Central memory CD4-positive, alpha-beta T cell (primary cell): ENCODE measurements at places on chromosomes 4 and X.

DNA sequence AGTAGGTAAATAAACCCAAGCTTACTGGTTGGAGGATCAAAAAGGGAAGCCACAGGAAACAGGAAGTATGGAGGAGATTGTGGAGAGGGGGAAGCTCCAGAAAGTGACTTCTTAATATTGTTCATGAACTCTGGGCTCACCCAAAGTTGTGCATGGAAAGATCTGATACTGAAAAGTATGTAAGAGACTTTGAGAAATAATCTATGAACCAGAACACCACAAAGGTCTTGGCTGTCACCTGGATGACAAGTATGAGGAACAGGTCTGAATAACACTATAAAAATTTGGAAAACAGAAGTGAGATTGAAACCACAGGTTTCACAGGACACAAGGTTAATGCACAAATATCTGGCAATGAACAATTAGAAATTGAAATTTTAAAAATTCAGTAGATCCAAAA is 567.4 kb downstream of the INPP4B start:
- no peak for DNase-seq

DNA sequence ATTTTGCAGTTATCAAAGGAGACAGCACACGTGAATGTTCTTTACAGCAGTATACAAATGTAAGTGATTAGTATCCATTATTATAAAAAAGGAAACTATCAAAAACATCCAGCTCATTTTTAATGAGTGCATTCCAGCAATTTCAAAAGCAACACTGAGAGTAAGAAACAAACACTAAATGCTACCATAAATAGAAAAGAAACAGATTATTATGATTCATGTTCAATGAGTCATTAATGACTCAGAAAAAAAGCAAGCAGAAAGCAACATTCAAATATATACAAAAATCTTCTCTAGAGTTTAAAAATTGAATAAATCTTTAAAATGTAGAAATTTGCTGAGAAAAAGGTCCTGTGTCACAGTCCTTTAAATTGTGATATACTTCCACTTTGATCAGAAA is 346.5 kb upstream of the FMR1 start:
- no peak for DNase-seq

DNA sequence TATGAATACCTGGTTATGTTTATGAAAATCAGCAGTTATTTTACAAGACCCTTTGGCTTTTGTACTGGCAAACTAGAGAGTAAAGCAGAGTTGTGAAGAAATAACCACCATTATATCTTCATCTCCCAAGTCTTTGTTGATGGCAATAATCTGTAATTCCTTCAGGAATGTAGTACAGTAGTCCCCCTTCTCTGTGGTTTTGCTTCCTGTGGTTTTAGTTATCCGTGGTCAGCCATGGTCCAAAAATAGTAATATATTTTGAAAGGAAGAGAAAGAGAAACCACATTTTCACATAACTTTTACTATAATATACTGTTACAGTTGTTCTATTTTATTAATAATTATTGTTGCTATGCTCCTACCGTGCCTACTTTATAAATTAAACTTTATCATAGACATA is 27.8 kb downstream of the BANK1 start:
- no peak for DNase-seq

GRCh38 chrX:19541196-19541595 is 25.9 kb upstream of the MAP3K15 start:
- no peak for DNase-seq

DNA sequence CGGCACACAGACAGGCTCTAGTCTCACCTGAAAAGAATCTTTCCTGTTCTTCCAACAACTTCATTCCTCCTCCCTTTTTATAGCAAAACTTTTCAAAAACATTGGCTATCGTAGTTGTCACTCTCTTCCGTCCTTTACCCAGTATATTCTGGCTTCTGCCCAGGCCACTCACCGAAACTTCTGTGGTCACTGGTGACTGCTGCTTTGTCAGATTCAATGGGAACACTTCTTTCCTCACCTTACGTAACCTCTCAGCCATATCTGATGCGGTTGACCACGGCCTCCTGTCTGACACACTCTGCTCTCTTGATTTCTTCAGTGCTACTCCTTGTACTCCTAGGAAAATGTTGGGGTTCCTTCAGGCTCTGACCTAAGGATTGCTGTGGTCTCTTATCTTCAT is 9.2 kb upstream of the RNF150 start:
- DNase-seq: no peak

- DNase-seq: no peak
These were observed 47.0 kb upstream of the DHRSX start for GRCh38 chrX:2547736-2548135.

DNA sequence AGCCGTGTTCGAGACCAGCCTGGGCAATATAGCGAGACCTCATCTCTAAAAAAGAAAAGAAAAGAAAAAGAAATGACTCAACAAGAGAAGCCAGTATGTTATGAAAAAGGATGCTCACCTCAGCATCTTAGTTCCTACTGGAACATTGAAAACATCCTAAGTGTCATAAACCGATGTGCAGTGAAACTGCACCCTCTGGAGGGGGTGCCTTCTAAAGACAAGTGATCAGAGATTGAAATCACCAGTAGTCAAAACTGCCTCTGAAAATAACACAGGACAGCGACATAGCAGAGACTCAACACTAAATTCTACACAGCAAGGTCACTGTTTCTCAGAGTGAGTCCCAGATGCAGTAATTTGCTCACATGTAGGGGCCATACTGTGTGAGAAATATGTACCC is 28.0 kb upstream of the ATP6AP2 start:
- DNase-seq: no peak

DNA sequence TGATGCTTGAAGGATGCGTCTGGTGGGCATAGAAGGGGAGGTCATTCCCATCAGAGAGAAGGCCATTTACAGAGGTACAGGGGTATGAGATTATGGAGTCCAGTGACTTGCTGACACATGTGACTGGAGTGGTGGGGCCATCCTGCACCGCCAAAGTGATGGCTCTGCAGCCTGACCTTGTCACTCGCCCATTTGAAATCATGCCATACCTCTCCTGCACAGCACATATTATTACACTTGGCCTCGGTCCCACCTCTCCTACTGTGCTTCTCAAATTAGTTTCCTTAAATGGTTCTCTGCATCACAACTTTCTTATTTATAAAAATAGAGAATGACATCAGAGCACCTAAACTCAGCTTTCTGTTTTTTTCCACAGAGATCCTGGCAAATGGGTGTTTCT is 60.7 kb upstream of the HAND2 start:
- DNase-seq: no peak

DNA sequence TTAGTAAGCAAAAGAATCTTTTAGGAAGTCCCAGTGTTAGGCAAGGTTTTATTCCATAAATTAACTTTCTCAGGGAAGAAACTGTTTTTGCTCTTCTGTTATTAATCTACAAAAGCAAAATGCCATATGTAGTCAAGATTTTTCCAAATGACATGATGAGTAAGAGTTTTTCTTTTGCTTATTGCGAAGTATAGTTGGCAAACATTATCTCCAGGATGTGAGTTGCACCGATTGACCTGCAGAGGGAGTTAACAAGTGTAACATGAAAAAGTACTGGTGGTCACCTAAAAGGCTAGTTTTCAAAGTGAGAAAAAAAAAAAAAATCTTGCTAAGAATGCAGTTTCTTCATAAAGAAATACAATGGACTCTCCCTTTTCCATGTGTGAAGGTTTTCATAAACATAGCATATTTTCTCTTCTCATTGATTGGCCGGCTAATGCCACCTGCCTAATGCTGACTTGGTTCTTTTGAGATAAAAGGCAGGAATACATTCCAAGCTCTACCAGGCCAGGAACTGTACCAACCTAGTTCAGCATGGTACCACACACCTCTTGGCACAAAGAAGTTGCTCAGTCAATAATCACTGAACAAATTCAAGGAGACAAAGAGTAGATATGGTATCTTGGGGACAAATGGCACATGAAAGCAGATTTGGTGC is 100.2 kb downstream of the LNX1 start:
- DNase-seq: no peak

- no peak for DNase-seq
These were observed 120.7 kb upstream of the MED14 start for GRCh38 chrX:40855932-40856515.

- DNase-seq: no peak
These were observed 2308.1 kb upstream of the AGA start for GRCh38 chr4:179750374-179750773.

DNA sequence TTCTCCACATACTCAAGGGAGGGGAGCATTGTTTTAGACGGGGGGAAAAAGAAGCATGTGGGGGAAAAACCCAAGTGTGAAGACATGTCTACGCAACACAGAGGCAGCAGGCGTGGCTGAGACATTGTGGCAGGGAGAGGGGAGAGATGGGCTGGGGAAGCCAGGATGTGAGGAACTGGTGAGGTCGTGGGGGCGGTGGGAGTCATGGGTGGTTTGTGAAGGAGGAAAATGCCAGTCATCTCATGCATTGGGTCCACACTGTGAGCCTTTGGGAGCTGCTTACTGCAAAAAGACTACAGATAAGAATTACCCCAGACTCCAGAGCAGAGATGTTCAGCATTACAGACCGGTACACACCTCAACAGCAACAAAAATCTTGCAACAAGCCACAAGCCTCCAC is 2.1 kb downstream of the JAKMIP1 start:
- no peak for DNase-seq

GRCh38 chr4:101315041-101315440 is 32.3 kb downstream of the PPP3CA start:
- no peak for DNase-seq

DNA sequence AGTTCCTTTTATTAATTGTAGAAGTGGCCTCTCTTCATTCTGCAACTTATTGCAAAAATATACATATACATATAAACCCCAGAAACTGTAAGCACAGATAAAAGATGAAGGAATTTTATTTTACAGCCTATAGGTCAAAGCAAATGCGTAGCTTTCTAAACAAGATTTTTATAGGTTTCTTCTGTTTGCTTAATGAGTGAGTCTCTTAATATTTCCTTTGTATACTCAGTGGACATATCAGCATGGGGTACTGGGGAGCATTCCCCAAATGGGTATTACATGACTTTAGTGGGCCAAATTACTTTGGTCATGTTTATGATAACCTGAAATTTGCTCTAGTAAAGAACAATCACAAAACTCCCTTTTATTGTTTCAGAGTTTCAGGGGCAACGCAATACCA is 1698.6 kb upstream of the IGFBP7 start:
- DNase-seq: no peak

GRCh38 chr4:169153481-169154087 is 117.2 kb downstream of the SH3RF1 start:
- DNase-seq: no peak

DNA sequence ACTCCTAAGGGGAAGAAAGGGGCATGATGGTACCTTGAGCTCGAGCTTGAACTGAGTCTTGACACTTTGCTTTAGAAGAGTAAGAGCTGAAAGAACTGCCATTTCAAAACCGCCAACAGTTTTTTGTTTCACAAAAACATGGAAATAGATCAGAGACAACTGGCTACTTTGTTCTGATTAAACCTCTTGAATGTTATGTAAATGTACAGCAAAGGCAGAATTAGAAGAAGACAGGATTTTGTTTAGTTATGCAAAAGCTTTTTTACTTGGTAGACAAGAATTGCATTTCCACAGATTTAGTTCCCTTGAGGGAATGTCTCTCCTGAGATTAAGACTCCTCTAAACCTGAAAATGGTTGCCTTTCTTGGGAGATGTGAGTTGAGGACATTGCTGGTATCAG is 33.3 kb upstream of the STPG2 start:
- DNase-seq: no peak

DNA sequence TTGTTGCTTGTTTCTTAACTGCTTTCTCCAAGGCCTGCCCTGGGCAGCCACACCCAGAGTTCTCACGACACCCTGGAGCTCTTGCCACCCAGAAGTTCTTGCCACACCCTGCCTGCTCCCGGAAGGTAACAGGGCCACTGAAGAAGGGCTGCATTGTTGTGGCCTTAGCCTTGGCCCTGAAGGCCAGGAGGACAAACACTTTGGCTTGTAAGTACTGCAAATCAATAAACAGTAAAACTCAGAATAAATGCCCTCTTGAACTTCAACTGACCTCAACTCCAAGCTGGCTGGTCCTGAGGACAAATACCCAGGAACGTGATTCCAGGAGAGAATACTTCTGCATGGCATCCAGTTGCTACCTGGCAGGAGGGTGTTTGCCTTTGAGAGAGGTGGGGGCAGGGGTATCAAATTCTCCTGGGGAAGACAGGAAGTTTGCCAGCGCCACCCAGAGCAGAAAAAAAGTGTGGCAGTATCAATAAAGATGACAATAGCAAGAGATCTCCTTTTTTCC is 54.1 kb downstream of the TLR10 start:
- DNase-seq: no peak

DNA sequence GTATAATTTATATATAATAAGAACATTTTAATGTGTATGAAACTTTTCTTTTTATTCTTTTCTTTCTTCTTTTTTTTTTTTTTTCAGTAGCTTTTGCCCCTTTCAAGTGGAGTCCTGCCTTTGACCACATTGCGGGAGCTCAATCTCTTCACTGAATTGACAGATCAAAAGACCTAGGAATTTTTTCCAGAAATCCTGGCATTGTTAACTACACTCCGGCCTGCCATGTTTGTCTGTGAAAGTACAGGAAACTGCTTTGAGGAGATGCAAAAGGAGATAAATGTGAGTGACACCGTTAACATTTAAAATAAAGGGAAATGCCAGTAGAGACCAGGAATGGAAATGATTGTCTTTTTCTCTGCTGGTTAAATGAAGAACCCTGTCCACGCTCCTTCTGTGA is 159.3 kb upstream of the VCX3A start:
- DNase-seq: no peak

DNA sequence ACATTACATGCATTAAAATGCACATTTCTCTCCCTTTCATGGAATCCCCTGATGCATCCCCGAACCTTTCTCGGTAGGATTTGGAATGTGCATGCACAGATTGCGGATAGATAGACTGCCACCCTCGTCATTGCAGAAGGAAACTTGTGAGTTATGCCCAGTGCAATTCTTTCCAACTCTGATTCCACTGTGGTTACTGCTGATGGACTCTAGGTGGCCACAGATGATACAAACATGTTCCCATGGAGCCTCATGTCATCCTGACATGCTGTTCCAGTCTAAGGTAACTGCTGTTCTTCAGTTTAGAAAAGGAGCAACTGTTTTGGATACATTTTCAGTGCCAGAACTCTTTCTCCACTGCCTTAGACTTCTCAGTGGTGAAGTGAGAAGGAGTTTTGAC is 9.1 kb upstream of the VCX3B start:
- DNase-seq: no peak

DNA sequence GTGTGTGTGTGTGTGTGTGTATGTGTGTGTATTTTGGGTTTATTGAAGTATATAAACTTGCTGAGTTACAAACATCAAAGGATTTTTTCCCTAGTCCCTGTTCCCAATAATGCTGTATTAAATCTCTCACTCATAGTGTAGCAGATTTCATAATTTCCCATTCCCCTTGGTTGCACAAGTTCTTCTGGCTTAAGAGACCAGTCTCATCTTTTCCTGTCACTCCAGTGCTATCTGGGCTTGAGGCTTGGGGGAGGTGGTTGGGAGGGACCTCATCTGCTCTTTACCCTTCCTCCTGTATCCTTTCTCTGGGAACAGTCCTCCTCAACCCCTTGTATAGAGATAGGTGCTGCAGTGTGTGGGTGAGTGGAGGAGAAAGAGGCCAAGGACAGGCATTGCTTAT is 285.4 kb upstream of the BOD1L1 start:
- no peak for DNase-seq
